ENCODE measurements at places on chromosomes 4 and X. TPM values are rescaled to one million over a fixed set of nuclear protein-coding genes. Genes with fewer than 3 reads are reported as not detected.

DNA sequence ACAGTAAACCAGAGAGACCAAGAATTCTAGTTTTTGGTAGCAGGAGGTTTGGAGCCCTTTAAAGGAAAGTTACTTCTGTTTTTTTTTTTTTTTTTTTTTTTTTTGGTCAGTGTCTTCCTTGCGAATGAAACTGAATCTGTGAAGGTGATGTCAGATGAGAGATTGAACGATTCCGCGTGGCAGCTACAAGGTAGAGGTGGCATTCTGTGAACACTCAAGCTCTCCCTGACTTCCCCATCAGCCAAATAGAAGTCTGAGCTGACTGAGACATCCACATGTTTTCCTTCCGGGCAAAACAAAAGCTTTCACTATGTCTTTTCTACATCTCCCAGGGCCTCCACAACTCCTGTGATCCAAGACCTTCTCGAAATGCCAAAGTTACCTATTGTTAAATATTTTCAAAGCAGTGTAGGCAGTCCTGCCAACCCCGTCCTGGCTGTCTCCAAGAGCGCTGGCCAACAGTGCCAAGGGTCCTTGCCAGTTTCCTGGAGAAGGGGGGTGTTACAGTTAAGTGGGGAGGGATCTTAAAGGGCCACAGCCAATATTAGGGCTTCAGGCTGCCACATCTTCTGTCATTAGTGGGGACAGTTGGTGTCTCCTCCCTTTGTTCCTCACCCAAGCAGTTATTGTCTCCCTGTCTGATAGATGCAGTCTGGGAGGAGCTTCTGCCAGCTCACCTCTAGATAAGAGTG, 102.9 kb upstream of the SLC34A2 start:
- no peaks in the 10 kb centered on the region for H3K4me1 ChIP-seq
- DNase-seq = no peak
- H3K27me3 ChIP-seq = no peaks in the 10 kb centered on the region
- H3K4me3 ChIP-seq = no peak overlapping the region

DNA sequence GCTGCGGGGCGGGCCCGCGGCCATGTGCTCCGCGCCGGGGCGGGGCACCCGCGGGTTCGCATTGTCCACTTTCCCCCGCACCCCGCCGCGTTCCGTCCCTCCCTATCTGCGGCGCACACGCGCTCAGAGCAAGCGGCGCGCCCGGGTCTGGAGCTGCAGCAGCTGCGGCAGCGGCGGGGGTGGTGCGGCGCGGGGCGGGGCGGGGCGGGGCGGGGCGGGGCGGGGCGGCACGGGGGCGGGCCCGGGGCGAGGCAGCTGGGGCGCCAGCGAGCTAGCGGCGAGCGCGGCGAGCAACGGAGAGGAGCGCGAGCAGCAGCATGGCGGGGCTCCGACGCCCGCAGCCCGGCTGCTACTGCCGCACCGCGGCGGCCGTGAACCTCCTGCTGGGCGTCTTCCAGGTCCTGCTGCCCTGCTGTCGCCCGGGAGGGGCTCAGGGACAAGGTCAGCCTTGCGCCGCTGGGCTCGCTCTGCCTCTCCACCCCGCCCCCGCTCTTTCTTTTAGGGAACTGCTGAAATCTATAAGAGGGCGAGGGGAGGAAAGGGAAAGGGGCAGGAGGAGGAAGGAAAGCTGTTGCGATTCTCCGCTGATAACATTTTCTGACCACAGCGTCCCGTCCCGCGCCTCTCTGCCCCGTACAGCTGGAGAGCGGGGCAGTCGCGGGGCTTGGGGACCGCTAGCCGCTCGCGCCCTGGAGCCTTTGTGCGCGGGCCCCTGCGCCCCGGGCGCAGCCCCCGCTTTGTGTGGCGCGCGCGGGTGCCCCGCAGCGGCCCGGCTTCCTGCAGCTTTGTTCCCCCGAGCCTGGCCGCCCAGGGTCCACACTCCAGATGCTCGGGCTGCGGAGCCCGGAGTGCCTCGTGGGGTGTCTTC, at the start of gene TMEM131L:
Gene TMEM131L, plus strand, starts transcription at position 280 of the 868 bp plus-strand sequence. Its CDS starts 38 bp downstream, at position 318.
- no peaks in the 10 kb centered on the region for H3K36me3 ChIP-seq
- H3K4me3 ChIP-seq = peak within 1 kb of the TSS; percentile 88
- H3K27ac ChIP-seq = peak within 1 kb of the TSS; percentile 90
- H3K27me3 ChIP-seq = no peaks in the 10 kb centered on the region
- peaks cover 31% of the 10 kb centered on the region for H3K4me1 ChIP-seq

DNA sequence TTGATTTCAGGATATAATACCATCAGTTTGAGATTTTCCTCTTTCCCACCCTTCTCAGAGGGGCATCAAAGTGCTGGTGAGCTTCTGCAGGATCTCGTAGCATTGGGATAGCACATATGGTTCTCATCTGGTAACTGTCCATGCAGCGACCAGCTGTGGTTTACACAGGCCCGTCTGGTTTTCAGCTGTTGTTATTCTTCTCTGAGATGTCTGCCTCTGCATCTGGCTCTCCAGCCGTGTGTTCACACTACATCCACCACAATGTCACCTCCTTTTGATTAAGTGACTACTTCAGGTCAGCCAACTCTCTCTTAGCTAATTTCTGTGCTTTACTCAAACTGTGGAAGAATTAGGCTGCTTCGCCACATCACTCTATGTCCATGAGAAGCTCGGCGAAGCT, 676.7 kb upstream of the TENM3 start:
- H3K36me3 ChIP-seq = no peaks in the 10 kb centered on the region
- H3K27me3 ChIP-seq = no peaks in the 10 kb centered on the region
- H3K4me3 ChIP-seq = no peak overlapping the region
- peak; percentile 77 for DNase-seq

DNA sequence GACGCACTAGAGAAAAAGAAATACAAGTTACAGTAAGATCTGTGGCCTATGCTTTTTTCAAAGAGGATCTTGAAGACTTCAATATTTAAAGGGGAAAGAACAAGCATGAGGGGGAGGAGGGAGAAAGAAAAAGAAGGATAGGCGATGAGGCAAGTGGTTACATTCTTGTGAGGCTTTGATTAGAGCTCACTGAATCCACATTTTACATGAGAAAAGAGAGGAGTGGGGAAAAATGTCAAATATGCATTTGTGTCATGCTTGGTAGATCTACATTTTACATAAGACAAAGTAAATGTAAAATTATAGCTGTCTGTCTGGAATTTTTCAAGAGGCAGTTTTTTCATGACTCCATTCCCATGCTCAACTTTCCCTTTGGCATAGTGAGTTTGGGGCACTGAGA, 965.9 kb downstream of the FSTL5 start:
- no peaks in the 10 kb centered on the region for H3K36me3 ChIP-seq
- DNase-seq = no peak
- H3K4me3 ChIP-seq = no peak overlapping the region
- no peaks in the 10 kb centered on the region for H3K27me3 ChIP-seq
- no peak overlapping the region for H3K27ac ChIP-seq
- H3K4me1 ChIP-seq = no peaks in the 10 kb centered on the region

GRCh38 chrX:45851434-45851991, 650.8 kb upstream of the DIPK2B start:
- H3K27ac ChIP-seq = peak overlapping the region; percentile 56
- peaks cover 15% of the 10 kb centered on the region for H3K4me1 ChIP-seq
- H3K27me3 ChIP-seq = peaks cover 19% of the 10 kb centered on the region
- H3K36me3 ChIP-seq = peaks cover 10% of the 10 kb centered on the region
- peak overlapping the region; percentile 55 for H3K4me3 ChIP-seq

- peaks cover 8% of the 10 kb centered on the region for H3K4me1 ChIP-seq
- H3K4me3 ChIP-seq = no peak overlapping the region
- H3K27ac ChIP-seq = no peak overlapping the region
- H3K27me3 ChIP-seq = peaks cover 78% of the 10 kb centered on the region
- peak; percentile 54 for DNase-seq
Measured at GRCh38 chrX:120308959-120309872, 2.0 kb downstream of the TMEM255A start.

- H3K27ac ChIP-seq = no peak overlapping the region
- no peaks in the 10 kb centered on the region for H3K36me3 ChIP-seq
- H3K27me3 ChIP-seq = no peaks in the 10 kb centered on the region
- DNase-seq = no peak
Measured at GRCh38 chr4:108352664-108353308, 184.1 kb upstream of the LEF1 start.

DNA sequence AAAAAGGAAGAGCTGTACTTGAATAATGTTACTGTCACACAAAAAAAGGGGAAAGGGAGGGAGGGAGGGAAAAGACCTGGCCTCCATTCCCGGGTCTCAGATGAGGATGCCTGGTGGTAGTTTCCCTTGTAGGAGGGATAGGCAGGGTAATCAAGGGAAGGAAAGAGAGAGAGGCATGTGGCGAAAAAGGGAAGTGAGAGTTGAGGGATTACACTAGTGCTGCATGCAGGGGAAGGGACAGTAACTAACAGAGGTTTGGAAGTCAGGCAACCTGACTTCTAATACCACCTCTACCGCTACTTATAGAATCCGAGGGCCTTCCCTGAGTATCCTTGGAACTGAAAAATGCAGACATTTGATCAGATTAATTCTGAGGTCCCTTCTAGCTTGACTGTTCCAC, 821.7 kb upstream of the FTHL17 start:
- H3K4me1 ChIP-seq = no peaks in the 10 kb centered on the region
- no peak overlapping the region for H3K27ac ChIP-seq
- DNase-seq = no peak
- H3K36me3 ChIP-seq = no peaks in the 10 kb centered on the region

DNA sequence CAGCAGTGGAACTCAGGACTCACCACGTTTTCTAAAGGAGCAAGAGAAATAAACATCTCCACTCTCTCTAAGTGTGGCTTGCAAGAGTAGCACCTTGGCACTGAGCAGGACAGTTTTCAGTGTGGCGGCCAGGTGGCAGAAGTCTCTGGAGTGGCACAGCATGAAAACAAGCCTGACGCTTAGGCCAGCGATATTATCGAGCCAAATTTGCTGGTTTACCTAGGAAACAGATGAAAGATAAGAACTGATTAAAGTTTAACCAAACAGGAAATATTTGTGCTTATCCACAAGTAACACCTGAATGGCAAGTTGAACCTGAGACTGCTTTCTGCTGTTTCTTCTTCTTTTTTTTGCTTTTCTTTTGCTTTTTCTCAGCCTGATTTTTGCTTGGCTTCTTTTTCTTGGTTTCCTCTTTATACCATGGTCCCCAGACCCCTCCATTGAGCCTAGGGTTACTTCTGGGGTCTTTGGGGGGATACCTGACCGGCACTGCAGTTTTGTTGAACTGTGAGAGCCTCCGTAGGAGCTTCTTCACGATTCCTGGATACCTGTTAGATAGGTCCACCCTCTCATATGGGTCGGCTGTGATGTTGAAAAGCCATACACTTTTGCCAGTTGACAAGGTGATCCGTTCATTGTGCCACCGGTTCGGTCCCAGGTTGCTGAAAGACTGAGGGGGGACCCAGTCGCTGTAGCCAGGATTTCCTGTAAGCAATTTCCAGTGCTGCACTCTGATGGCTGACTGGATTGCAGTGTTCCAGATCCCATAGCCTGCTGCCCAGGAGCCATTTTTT, 77.3 kb downstream of the ARSJ start:
- no peaks in the 10 kb centered on the region for H3K4me1 ChIP-seq
- no peak for DNase-seq
- H3K4me3 ChIP-seq = no peak overlapping the region

Gene ZNF185
- 10.3 TPM for polyA plus RNA-seq

Data from SK-N-SH (cell line).